ENCODE measurements at places on chromosomes 13 and 19.

- DNase-seq: peak; percentile 2
Measured at GRCh38 chr13:64529874-64530485, 2700.2 kb downstream of the PCDH9 start.

GRCh38 chr19:16141043-16141442 lies 2.4 kb upstream of the HSH2D start:
- DNase-seq: no peak

- peak; percentile 41 for DNase-seq
Measured at GRCh38 chr13:30159446-30159839, 147.9 kb downstream of the KATNAL1 start.

- DNase-seq: no peak
Measured at GRCh38 chr13:31409678-31410356, 210.0 kb downstream of the B3GLCT start.

- DNase-seq: no peak
Measured at GRCh38 chr13:105311094-105311493, 1224.4 kb downstream of the EFNB2 start.

- DNase-seq: no peak
Measured at GRCh38 chr19:39147480-39147879, 21.9 kb downstream of the PAK4 start.

Measured in stimulated activated CD4-positive, alpha-beta T cell treated with anti-CD3 and anti-CD28 coated beads, Interleukin-2, amount 100 ng/mL, for 48 hours (primary cell).